ENCODE measurements at places on chromosomes 12 and 14.

DNA sequence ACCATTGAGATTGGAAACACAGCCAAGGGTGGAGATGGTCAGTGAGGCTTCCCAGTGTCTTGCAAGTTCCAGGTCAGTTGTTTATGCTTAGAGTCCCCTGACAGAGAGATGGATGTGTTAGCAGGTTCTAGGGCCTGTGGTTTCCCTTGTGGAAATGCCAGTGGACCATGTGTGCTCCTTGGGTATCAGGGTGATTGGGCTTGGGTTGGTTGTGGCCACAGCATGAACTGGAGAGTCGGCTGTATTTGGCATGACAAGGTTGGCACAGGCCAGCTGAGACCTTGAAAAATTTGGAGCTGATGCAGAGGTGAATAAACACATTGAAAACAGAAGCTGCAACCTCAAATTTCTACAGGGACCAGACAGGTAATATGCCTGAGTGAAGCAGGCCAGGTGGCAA, 668.0 kb downstream of the DIO2 start:
- no peak for DNase-seq

DNA sequence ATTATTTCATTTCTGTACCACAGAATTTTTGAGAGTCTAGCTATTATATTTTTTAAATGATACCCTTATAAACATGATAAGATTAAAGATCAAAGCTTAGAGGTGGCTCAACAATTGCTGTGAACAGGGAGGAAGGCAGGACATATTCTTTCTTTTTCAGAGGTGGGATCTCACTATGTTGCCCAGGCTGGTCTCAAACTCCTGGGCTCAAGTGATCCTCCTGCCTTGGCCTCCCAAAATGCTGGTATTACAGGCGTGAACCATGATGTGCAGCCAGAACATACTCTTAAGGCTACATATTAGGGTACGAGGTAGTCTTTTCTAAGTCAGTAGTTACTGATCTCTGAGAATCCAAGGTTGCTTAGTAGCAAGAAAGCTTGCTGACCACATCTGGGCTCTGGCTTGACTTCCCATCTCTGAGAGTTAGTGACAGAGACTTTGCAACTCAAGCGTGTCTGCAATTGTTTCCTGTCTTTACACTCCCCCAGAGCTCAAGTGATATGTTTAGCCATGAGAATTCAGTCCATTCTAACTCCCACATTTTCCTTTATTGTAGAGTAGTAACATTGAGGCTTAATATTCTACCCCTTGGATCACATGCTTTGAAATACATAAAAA, 8.6 kb downstream of the RAB5B start:
- no peak for DNase-seq

DNA sequence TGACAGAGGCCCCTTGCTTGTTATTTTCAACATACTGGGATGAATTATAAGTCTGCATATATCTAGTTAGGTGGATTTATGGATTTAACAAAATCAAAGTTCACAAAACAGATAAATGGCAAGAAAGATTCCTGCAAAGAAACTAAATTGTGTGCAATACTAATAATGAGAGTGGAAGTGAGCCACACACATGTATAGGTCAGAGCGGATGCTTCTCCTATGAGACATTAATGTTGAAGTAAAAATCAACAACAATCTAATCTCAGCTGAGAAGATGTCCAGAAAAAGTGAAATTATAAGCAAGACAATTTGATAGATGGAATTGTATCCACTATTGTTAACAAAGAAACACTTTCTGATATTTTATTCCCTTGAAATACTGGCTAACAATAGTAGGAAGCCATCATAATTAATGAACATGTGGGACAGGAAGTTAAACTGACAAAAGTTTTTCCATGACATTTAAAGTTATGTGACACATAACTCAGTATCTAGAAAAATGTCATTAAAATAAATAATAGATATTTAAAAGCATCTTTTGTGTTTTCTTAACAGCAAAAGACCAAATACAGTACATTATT, 39.7 kb downstream of the RAD51B start:
- no peak for DNase-seq

GRCh38 chr12:30548203-30548602, 147.5 kb downstream of the IPO8 start:
- no peak for DNase-seq

- DNase-seq, result no peak
Observed at GRCh38 chr12:122860854-122861586, 25.8 kb downstream of the HIP1R start.

GRCh38 chr12:738712-739111, 13.7 kb upstream of the WNK1 start:
- DNase-seq, result no peak

DNA sequence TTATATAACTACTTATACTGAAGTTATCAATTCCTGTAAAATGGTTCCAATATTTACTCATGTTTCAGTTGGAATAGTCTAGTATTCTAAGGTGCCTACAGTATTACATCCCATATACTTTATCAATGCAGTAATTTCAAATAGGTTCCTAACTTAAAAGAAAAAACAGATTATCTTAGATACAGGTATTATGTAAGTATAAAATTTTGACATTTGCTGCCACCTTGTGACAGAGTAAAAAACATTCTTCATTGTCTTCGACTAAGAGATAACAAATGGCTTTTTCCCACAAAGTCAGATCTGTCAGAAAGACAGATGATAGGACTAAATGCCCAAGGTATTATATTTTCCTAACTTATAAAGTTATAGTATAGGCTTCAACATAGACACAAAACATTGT, 78.7 kb downstream of the TXNDC16 start:
- DNase-seq, result no peak

GRCh38 chr12:112331886-112332285, 50.3 kb downstream of the HECTD4 start:
- DNase-seq, result no peak

DNA sequence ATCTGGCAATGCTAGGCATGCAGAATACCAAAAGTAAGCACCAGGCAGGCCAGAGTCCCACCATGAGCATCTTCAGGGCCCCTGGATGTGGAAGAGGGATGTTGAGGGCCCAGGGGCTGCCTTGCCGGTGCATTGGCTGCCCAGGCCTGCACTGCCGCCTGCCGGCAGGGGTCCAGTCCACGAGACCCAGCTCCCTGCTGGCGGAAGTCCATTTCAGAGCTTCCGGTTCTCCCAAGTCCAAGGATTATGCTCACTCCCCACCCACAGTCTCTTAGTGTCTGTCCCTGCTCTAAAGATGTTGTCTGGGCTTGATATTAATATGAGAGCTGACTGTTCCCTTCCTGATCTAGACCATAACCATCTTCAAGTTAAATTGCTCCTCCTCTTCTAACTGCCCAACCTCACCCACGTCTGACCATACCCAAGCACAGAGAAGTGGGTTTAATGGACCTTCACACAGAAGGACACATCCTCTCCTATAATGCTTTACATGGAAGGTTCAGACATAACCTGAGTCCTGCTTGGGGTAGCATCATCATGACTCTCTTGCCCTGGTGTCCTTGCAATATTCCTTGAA, 117.4 kb downstream of the DAD1 start:
- no peak for DNase-seq

DNA sequence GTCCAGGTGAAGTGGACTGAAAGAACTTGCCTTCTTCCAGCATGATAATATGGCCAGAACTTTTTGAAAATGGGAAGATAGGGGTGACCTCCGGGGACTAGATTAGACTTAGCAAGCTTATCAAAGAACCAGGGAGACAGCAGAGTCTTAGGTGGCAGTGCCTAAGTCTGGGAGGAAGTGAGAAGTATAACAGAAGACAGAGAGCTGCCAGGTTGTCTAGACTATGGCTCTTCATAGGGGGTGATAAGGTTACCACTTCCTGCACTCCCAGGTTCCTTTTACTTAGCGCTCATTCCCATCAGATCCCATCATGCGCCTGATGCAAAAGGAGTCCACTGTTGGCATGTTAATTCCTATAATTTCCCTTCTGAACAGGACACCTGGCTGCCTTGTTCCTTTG, 69.9 kb downstream of the PLXNC1 start:
- no peak for DNase-seq

DNA sequence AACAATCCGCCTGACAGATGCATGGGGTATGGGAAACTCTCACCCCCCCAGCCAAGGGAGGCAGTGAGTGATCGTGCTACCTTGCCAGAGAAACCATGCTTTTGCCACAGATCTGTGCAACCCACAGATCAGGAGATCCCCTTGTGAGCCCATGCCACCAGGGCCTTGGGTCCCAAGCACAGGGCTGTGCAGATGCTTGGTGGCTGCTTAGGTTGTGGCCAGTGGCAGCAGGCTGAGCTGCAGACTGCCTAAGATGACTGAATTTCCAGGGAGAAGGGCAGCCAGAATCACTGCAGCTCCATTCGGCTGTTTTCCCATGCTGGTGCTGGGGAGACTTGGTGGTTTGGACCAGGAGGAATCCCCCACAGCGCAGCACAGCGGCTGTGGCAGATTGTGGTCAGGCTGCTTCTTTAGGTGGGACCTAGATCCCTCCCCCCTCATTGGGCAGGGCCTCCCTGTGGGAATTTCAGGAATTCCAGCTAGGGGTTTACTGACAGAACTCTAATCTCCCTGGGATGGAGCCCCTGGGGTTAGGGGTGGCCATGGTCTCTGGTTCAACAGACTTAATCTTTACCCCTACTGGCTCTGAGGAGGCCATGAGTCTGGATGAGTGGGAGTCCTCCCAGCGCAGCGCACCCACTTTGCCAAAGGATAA, 264.6 kb upstream of the DAAM1 start:
- DNase-seq, result no peak

DNA sequence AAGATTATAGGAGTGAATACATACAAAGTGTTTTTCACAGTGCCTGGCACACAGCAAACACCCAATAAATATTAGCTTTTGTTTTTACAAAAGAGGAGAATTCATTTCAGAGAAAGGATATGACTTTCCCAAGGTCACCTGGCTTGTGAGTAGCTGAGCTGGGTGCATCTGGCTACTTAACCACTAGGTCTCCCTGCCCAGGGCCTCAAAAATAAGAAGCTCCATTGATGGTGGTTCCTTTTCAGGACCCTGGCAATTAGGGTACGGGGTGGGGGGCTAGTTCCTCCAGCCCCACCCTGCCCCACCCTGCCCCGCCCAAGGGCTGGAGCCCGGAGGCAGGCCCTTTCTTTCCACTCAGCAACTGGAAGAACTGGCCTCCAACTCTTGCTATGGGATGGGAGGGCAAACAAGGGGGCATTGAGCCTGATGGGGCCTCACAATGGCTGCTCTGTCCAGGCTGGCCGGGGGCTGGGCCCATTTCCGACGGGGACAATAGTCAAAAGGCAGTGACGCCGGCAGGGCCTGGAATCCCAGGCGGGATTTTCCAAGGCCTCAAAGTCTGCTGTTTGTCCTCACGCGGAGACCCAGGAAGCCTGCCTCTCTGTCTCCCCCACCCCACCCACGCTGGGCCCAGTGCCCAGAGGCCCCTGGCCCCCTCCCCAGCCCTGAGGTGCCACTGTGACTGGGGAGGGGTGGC, 8.2 kb upstream of the ATG101 start:
- peak; percentile 33 for DNase-seq

GRCh38 chr14:36346052-36346451, 25.6 kb upstream of the MBIP start:
- DNase-seq, result no peak

- no peak for DNase-seq
Observed at GRCh38 chr12:95547522-95548055, 3.7 kb downstream of the USP44 start.

GRCh38 chr12:56916296-56916995, 17.8 kb downstream of the SDR9C7 start:
- no peak for DNase-seq

DNA sequence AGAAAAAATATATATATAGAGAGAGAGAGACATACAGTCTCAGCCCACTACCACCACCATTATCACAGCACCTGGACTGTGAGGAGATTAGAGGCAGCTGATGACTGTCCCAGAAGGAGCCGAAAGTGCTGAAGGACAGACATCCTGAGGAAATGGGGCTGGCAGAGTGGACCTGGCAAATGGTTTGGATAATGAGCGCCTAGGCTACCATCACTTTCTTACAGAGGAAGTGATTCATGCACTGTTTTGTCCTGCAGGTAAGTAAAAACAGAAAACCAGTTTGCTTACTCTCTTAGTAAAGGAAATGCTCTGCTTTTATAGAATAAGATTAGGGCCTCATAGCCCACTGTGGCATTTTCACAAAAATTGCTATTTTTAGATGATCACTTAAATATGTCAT, 28.6 kb upstream of the DNM1L start:
- no peak for DNase-seq

DNA sequence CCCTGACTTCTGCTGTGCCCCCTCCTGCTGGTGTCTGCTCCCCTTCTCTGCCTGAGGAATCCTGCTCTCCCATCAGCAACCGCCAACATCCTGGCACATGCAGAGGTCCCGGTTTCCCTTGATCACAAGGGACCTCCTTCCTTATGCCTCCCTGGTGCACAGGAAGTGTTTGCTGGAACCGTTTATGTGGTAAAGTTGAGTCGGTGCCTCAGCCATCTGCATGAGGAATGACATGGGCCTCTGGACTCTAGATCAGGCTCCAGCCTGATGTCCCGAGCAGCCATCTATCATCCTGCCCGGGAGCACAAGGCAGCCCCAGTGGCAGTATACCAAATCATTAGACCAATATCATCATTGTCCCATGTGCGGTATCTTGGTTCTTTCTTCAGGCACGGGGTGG, 90.4 kb downstream of the BORCS5 start:
- no peak for DNase-seq

DNA sequence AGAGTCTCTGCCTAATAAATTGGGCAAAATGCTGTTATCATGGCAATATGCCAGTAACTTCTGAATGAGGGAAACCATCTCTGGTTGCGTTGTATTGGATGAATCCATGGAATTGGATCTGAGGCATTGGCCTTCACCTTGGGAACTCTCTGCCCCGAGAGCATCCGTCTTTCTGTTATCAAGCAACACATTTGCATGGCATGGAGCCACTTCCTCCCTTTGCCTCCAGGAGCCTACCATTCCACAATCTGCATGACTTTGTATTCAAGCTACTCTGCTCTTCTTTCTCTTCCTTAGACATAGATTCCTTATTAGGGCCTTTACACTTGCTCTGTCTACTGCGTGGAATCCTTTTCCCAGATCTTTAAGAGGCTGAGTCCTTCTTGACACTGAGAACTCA, 57.2 kb downstream of the RIC8B start:
- DNase-seq, result no peak

GRCh38 chr12:100956311-100956852, 161.8 kb downstream of the ANO4 start:
- DNase-seq, result no peak

GRCh38 chr14:98498019-98498885, 773.7 kb downstream of the BCL11B start:
- DNase-seq, result no peak

GRCh38 chr14:54784657-54785056, 118.0 kb downstream of the GCH1 start:
- no peak for DNase-seq

- no peak for DNase-seq
Observed at GRCh38 chr12:131684015-131684725, 26.7 kb upstream of the SFSWAP start.

Data from left hindlimb (tissue), 1 donor.